ENCODE measurements at places on chromosomes 11 and 22. TPM values are rescaled to one million over a fixed set of nuclear protein-coding genes. Genes with fewer than 3 reads are reported as not detected.

PRDX5 gene
- 331 TPM for total RNA-seq

PPFIBP2 gene
- 33.4 TPM for total RNA-seq

DMC1 gene
- total RNA-seq = 1.1 TPM

DGKZ gene
- total RNA-seq = 31.4 TPM

CARD18 gene
- 4.4 TPM for total RNA-seq

MS4A6E gene
- not detected for total RNA-seq

APOBEC3G gene
- total RNA-seq = 3.9 TPM

MCAT gene
- total RNA-seq = 14.9 TPM

TSPAN32 gene
- not detected for total RNA-seq

APOA4 gene
- not detected for total RNA-seq

Measured in esophagus mucosa (tissue), 1 donor.